ENCODE measurements at places on chromosomes 12 and 14. TPM values are rescaled to one million over a fixed set of nuclear protein-coding genes. Genes with fewer than 3 reads are reported as not detected.

DNA sequence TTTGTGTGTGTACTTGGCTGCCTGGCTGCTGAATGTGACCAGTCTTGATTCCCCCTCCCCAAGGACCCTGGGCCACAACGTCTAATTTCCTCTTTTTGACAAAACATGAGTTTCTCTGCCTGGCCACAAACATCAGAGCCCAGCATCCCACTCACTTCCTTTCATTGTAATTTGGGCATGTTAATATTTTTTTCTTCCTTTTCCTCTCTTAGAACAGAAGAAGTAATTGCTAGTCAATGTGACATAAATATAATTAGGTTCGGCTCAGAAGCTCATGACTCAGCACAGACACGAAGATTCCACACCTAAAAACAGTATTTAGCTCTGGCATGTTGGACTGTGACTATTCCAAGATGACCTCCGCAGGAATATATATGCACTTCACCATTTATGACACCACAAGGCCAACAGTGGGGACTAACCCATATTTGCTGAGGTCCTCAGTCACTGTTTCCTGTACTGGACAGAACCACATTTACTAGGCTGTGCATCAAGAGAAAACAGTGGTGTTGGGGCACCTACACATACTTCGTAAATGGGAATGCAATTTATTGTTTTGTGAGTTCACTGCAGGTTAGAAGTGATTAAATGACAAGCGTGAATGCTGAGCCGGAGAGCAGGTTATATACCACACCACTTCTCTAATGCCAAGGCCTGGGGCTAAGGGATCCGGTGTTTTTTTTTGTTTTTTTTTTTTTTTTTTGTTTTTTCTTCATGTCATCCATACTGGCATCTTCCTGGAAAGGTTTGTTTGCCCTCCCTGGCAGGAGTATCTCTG is 4.2 kb downstream of the GSG1 start:
- H3K27ac ChIP-seq: peak overlapping the region; percentile 99
- peaks cover 63% of the 10 kb centered on the region for H3K4me1 ChIP-seq
- no peaks in the 10 kb centered on the region for H3K27me3 ChIP-seq
- H3K36me3 ChIP-seq: no peaks in the 10 kb centered on the region

GRCh38 chr14:54877015-54877702 is 25.5 kb downstream of the GCH1 start:
- no peak for DNase-seq
- H3K27me3 ChIP-seq: no peaks in the 10 kb centered on the region
- no peak overlapping the region for H3K27ac ChIP-seq
- H3K4me3 ChIP-seq: no peak overlapping the region
- H3K36me3 ChIP-seq: no peaks in the 10 kb centered on the region
- peaks cover 12% of the 10 kb centered on the region for H3K4me1 ChIP-seq

Gene COX8C
- polyA plus RNA-seq: not detected

- H3K4me3 ChIP-seq: no peak overlapping the region
- H3K36me3 ChIP-seq: no peaks in the 10 kb centered on the region
- peaks cover 5% of the 10 kb centered on the region for H3K27me3 ChIP-seq
- peaks cover 5% of the 10 kb centered on the region for H3K4me1 ChIP-seq
- DNase-seq: no peak
Measured at GRCh38 chr14:72701605-72702004, 192.3 kb downstream of the DPF3 start.

DNA sequence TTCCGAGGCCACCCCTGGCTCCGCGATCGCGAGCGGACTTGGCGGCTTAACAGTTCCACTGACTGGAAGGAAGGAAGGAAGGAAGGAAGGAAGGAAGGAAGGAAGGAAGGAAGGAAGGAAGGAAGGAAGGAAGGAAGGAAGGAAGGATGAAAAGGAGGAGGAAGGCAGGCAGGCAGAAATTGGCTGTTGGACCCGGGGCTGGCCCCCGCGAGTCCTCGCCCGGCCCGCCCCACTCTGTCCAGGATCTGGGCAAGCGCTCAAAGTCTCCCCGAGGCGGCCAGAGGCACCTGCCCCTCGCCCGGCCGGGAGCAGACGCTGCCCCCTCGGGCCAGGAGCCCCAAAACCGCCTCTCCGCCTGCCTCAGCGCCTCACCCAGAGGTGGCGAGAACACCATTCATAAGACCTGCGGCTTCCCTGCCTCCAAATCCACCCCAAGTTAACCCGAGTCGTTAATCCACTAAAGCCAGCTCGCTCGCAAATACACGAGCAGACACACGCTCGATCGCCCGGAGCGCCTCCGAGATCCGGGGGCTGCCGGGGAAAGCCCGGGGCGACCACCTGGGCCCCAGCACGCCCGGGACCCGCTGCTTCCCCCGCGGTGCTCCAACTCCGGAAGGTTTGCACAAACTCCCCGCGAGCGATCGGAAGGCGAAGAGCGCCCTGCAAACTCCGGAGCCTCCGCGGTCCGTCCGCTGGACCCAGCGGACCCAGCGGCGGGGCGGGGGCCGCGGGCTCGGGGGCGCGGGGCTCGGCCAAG is 844 bp downstream of the DPF3 start:
- peaks cover 22% of the 10 kb centered on the region for H3K4me1 ChIP-seq
- no peak for DNase-seq
- H3K4me3 ChIP-seq: peak overlapping the region; percentile 99
- no peaks in the 10 kb centered on the region for H3K36me3 ChIP-seq
- H3K27ac ChIP-seq: no peak overlapping the region

Gene TTC5
- polyA plus RNA-seq: 13.9 TPM

- no peak overlapping the region for H3K4me3 ChIP-seq
- H3K36me3 ChIP-seq: no peaks in the 10 kb centered on the region
- H3K27me3 ChIP-seq: no peaks in the 10 kb centered on the region
Measured at GRCh38 chr12:104671409-104672095, 214.8 kb downstream of the CHST11 start.

GRCh38 chr12:886206-886605 is 63.3 kb downstream of the RAD52 start:
- DNase-seq: no peak
- no peaks in the 10 kb centered on the region for H3K4me1 ChIP-seq
- no peaks in the 10 kb centered on the region for H3K27me3 ChIP-seq
- no peak overlapping the region for H3K4me3 ChIP-seq
- H3K27ac ChIP-seq: no peak overlapping the region

DNA sequence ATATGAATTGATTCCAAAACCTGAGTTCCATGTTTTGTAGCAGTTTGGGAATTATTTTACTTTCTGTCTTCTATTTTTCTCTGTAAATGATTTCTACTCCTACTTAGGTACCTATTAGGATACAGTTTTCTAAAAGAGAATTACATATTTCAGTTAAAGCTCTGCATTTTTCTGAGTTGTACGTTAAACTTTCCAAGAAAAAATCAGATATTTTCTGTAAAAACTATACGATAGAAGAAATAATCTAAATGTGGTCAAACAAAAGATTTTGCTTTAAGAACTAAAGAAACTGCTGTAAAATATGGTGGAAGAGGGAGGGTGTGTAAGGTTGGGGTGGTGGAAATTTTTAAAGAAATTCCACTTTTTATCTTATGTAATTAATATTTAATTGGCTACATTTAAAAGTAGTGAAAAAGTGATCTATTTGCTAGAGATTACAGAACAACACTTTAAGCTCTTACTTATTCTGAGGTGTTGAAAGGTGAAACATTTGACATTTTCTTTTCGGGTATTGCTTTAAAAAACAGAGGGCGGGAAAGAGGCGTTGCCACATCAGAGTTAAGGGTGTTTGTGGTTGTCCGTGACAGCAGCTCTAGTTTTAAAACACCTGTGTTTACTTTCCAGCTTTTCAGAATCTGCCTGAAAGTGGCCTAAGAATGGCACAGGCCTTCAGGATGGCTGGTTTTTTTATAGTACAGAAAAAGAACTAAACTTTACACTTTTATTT is 187.3 kb downstream of the MIPOL1 start:
- no peak overlapping the region for H3K4me3 ChIP-seq
- DNase-seq: no peak
- no peak overlapping the region for H3K27ac ChIP-seq
- no peaks in the 10 kb centered on the region for H3K27me3 ChIP-seq

GRCh38 chr12:65634061-65634460 is 190.2 kb upstream of the HMGA2 start:
- no peaks in the 10 kb centered on the region for H3K27me3 ChIP-seq
- DNase-seq: no peak
- peak overlapping the region; percentile 97 for H3K27ac ChIP-seq
- peak overlapping the region; percentile 43 for H3K4me3 ChIP-seq
- no peaks in the 10 kb centered on the region for H3K36me3 ChIP-seq

Gene GXYLT1
- 8.1 TPM for polyA plus RNA-seq

Gene KCNC2
- polyA plus RNA-seq: not detected
